ENCODE measurements at places on chromosomes 5 and 9. TPM values are rescaled to one million over a fixed set of nuclear protein-coding genes. Genes with fewer than 3 reads are reported as not detected.

GRCh38 chr5:137215261-137215660 is 283.9 kb downstream of the SPOCK1 start:
- H3K27me3 ChIP-seq, result no peaks in the 10 kb centered on the region
- no peaks in the 10 kb centered on the region for H3K4me1 ChIP-seq
- no peaks in the 10 kb centered on the region for H3K36me3 ChIP-seq
- no peak overlapping the region for H3K27ac ChIP-seq
- no peak overlapping the region for H3K4me3 ChIP-seq
- no peak for DNase-seq

- H3K4me1 ChIP-seq, result no peaks in the 10 kb centered on the region
- H3K27ac ChIP-seq, result no peak overlapping the region
- H3K27me3 ChIP-seq, result no peaks in the 10 kb centered on the region
- H3K4me3 ChIP-seq, result no peak overlapping the region
Measured at GRCh38 chr5:11007269-11007870, 246.3 kb upstream of the DAP start.

- no peak for DNase-seq
- no peaks in the 10 kb centered on the region for H3K36me3 ChIP-seq
- H3K4me1 ChIP-seq, result no peaks in the 10 kb centered on the region
- no peak overlapping the region for H3K27ac ChIP-seq
- no peak overlapping the region for H3K4me3 ChIP-seq
- H3K27me3 ChIP-seq, result no peaks in the 10 kb centered on the region
Measured at GRCh38 chr5:166032601-166033000, 2258.8 kb upstream of the WWC1 start.

DNA sequence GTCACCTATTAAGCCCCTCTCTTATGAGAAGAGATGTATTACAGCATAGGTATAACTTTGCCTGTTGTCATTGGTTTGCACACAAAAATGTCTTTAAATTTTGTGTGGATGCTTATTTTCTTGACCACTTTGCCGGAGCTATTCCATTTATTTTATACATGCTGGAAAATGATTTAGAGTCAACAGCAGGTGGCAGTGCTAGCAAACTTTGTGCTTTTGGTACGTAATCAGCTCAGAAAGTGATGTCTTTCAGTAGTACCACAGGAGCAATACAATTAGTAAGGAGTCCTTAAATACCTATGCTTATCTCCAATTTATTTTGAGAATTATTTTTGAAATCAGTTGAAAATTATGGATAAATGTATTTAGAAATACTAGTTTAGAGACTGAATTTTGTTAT is 19.8 kb upstream of the NUDT12 start:
- no peaks in the 10 kb centered on the region for H3K36me3 ChIP-seq
- no peaks in the 10 kb centered on the region for H3K4me1 ChIP-seq
- no peak for DNase-seq
- no peak overlapping the region for H3K27ac ChIP-seq

GRCh38 chr5:65630981-65631380 is 6.2 kb downstream of the SHLD3 start:
- no peak for DNase-seq
- H3K27me3 ChIP-seq, result no peaks in the 10 kb centered on the region
- no peak overlapping the region for H3K27ac ChIP-seq
- H3K4me1 ChIP-seq, result peaks cover 3% of the 10 kb centered on the region

- no peaks in the 10 kb centered on the region for H3K4me1 ChIP-seq
- no peaks in the 10 kb centered on the region for H3K27me3 ChIP-seq
- no peak overlapping the region for H3K4me3 ChIP-seq
- H3K36me3 ChIP-seq, result no peaks in the 10 kb centered on the region
- no peak overlapping the region for H3K27ac ChIP-seq
Measured at GRCh38 chr5:150062216-150062922, 24.0 kb downstream of the CSF1R start.

- H3K36me3 ChIP-seq, result no peaks in the 10 kb centered on the region
- no peaks in the 10 kb centered on the region for H3K27me3 ChIP-seq
Measured at GRCh38 chr9:124812441-124812876, 35.5 kb downstream of the OLFML2A start.

DNA sequence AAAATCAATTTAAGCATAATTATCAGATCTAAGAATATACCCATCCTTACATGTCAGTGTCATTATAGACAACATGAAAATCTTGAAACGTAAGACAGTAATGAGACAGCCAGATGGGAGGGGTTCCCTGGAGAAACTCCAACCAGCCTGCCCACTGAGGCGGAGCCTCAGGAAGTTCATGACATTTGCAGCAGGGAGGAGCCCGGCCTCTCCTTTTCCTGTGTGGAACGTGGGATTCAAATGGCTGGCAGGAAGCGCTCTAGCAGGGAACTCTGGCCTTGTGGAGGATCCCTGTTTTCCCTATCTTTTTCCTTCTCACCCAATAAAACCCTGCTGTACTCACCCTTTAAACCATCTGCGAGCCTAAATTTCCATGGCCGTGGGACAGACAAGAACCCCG is 176.6 kb upstream of the KCNN2 start:
- no peaks in the 10 kb centered on the region for H3K36me3 ChIP-seq
- H3K27me3 ChIP-seq, result no peaks in the 10 kb centered on the region
- DNase-seq, result no peak
- H3K4me3 ChIP-seq, result no peak overlapping the region
- no peaks in the 10 kb centered on the region for H3K4me1 ChIP-seq
- no peak overlapping the region for H3K27ac ChIP-seq

The SPATA31C1 gene
- total RNA-seq, result not detected

The PCDHGB7 gene
- 0.11 TPM for total RNA-seq

The FOXD1 gene
- 0.16 TPM for total RNA-seq

The IL5 gene
- total RNA-seq, result not detected

The RASGEF1C gene
- total RNA-seq, result not detected

The PCDHB5 gene
- 0.32 TPM for total RNA-seq

All from naive thymus-derived CD4-positive, alpha-beta T cell (primary cell).